ENCODE measurements at places on chromosomes 12 and 14. TPM values are rescaled to one million over a fixed set of nuclear protein-coding genes. Genes with fewer than 3 reads are reported as not detected.

DNA sequence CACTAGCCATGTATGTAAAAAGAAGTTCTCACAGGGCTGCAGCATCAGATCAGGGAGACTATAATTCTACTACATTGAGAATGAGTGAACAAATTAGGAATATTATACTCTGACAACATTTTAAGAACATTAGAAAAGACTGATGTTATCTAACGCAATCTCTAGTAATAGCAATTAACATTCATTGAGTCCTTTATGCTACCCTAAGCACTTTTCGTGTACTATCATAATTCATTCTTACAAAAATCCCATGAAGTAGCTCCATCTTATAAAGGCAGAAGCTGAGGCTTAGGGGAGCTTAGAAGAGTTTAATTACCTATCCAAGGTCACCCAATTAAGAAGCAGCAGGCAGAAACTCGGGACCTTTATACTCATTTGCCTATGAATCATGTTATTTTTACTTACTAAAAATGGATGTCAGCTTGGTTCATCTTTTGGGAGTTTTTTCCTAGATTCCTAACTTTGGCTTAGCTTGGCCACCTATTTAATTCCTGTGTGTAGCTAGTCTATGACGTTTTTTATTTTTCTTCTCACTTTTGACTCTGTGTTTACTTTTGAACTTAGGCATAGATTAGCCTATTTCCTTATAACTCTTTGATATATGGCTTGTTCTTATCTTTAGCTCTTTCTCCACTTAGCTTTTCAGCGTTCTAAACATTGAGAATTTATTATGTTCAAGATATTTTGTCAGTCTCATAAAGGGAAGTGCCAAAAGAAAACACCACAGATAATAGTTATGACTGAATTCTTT is 333.5 kb upstream of the DCN start:
- DNase-seq = no peak

GRCh38 chr12:109847142-109847735 is 14.0 kb upstream of the TRPV4 start:
- DNase-seq = no peak

- DNase-seq = no peak
These were observed 145.3 kb downstream of the CACNA1C start for GRCh38 chr12:2198005-2198501.

DNA sequence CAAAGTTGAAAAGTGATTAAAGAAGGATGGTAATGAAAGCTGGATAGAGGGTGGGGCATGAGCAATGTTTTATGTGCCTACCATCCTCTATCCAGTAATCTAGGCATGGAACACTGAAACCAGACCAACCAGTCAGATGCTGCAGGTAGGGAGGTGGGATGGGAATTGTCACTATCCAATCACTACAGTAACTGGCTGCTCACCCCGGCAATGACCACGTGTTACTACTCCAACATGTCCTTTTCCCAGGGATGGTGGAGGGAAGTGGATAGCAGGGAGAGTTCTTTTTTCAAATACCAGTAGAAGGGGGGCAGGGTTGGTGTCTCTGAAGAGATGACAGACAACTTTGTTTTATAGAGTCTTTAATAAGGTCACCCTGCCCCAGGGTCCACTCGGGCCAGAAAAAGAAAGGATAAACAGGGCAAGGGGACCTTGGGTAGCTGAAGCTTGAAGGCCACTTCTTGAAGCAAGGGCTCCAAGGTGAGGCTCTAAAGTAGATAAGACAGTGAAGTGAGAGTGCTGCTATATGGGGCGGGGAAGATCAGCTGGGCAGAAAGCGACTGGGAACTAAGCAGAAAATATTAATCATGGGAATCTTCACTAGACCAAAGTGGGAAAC is 14.7 kb upstream of the CDH24 start:
- DNase-seq = no peak

DNA sequence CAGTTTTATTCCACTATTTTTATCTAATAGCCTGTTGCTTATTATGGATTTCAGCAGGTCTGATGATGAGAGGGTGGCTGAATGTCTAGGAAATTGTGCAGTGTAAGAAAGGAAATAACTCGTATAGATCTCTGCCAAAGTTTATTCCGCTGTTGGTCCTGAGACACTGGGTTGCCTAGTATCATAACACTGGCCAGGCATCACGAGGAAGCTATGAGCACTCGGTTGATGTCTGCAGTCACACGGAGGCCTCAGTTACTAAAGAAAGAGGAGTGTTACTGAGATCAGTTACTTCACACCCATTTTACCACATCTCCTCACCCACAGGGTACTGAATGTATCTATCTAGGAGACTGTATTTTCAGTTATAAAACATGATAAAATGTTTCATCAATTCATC is 21.9 kb downstream of the BHLHE41 start:
- no peak for DNase-seq

- DNase-seq = no peak
These were observed 10.4 kb downstream of the SLC7A8 start for GRCh38 chr14:23173031-23173430.

DNA sequence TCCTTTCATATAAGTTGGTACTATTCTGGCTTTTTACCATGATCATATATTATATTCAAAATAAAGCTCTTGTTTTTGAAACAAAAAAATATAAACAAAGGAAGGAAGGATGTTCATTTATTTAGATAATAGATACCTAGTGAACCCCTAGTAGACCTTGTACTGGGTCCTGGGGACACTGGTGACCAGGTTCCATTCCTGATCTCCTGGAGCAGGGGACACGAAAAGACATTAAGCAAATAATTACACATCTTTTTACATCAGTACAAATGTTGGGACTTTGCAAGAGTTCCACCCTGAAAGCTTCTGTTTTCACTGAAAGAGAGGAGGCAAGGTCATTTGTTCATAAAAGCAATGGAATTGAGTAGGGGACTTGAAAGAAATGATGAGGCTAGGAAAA is 49.3 kb upstream of the SLC38A4 start:
- DNase-seq = no peak

DNA sequence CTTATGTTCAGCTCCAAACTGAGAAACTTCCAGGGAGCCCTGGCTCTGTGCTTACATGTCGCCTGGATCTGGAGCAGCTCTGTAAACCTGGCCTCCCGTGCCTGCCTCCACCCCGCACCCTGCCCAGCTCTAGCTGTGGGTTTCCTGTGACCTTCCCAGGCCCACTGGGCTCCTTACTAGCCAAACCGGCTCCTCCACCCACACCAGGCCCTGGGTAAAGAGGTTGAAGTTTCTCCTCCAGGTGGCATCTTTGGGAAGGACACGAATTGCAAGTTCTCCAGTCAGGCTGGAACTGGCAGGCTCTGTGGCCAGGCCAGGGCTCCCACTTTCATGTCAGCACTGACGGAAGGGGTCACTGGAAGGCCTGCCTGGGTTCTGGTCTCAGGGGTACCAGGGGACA is 60.9 kb upstream of the ZFP36L1 start:
- DNase-seq = no peak

- peak; percentile 84 for DNase-seq
These were observed 72.4 kb downstream of the RASSF3 start for GRCh38 chr12:64682572-64683277.

- no peak for DNase-seq
These were observed 36.2 kb downstream of the VDR start for GRCh38 chr12:47868552-47869031.

DNA sequence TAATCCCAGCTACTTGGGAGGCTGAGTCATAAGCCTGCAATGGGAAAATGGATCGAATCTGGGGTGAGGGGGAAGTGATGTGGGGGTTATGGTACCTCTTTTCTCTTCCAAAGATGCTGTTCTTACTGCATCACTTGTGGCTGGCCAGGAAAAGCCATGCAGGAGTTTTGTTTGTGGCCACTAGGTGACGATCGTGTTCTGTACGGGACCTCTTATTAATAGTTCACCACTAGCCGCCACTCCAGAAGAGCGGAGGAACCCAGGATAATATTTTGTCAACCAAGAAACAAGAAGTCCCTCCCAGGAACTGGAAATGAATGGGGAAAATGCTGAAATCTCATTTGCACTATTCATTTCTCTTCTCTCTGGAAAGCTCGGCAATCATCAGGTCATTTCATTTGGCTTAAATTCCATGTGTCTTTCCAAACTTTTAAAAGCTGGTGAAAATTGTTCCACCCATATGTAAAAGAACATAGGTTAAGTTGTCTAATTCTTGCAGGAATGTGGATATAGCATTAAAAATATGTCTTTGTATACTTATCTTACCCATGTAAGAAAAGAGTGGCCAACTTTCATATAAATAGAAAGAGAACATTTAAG is 8.9 kb downstream of the GPR65 start:
- peak; percentile 45 for DNase-seq

GRCh38 chr12:62128175-62128975 is 131.8 kb upstream of the USP15 start:
- DNase-seq = no peak

DNA sequence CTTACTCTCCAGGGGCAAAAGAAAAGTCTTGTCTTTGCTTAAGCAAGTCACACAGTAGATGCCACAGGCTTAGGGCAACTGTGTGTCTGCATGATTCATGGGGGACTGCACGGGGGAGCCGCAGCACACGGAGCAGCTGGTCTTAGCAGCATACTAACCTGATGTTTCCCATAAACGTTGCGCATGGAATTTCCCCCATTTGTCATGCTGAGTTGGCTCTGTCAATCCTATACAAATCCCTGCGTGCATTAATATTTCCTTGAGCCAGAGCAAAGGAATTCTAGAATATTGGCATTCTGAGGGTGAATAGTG is 71.2 kb downstream of the SAMD4A start:
- no peak for DNase-seq

- DNase-seq = no peak
These were observed 16.0 kb downstream of the ANKRD9 start for GRCh38 chr14:102493585-102493984.

DNA sequence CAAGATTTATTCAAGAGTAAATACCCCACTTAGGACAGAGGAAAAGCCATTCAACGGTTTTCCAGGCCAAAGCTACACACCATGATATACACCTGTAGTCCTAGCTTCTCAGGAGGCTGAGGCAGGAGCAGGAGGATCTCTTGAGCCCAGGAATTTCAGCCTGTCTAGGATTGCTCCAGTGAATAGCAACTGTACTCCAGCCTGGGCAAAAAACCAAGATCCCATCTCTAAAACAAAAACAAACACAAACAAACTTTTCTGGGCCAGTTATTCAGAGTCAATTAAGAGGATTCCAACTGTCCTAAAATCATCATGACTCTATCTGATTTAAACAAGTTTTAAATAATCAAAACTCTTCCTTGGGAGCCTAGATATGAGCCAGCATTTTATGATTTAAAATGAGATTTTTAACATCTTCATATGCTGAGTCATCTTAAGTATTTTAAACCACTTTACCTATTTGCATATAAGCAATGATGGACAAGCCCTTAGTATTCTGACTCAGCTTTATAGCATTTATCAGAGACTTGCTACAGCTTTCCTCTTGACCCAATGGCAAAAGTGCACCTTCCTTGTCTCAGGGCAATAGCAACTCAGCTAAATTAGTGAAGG is 77.1 kb downstream of the KCNMB4 start:
- peak; percentile 24 for DNase-seq

DNA sequence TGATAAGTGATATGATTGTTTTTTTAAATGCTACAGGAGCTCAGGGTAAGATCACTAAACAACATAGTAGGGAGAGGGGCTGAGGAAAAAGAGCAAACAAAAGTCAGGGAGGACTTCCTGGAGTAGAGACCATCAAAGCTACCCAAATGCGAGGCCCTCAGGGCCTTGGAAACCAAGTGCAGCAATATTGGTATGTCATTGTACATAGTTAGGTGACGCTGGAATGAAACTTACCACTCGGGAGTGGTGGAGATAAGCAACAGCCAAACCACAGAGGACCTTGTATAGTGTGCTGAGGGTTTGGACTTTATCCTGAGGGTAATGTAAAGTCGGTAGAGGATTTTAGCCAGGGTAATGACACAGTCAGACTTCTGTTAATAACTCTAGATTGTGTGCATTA is 13.8 kb downstream of the KITLG start:
- DNase-seq = no peak

DNA sequence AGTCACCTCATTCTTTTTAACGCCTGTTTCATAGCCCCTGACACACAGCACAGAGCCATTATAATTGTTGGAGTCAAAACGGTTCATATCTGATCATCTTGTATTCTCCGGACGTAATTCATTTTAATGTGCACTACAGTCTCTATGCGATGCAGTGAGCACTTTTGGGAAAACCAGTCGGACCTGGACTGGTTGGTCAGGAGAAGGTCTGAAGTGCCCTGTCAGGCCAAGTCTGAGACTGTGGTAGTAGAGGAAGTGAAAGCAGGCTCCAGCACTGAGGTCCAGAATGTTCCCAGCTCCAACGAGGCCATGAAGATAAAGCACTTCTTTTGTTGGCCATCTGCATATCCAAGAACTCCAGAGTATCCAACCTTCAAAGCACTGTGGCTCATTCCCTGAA is 117.1 kb upstream of the NCOR2 start:
- no peak for DNase-seq

- DNase-seq = no peak
These were observed 326.0 kb downstream of the RAD51B start for GRCh38 chr14:68145539-68145938.

DNA sequence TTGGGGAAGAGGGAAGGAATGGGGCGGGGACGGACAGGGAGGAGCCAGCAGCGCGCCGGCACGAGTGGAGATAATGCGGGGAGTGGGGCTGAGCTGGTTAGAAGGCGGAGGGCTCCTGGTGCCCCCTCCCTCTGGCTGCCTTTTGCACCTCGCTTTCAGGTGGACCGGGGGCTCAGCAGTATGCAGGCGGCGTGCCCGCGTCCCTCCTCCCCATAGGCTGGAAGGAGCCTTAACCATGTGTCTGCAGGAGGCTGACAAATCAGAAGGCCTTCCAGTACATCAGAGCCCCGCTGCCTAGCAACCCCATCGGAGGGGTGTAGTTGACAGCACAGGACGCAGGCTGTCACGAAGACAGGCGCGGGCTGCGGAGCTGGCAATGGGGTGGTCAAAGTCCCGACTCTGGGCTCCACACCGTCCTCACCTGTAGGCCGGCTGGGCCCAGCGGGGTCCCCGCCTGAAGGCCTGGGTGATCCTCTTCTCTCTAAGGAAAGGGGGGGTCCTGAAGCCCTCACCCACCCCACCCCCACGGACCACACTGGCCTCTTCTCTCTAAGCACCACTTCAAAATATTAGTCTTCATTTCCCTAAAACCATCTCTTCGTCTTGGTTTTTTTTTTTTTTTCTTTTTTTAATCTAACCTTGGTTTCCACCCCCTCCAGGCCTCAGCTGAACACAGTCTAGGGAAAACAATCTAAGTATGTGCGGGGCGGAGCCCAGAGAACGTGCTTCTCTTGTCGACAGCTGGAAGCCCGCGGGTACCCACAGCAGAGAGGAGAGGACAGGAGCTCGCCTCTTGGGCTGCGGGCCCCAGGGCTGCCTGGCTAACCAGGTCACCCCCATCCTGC is 44.5 kb downstream of the KDM2B start:
- DNase-seq = peak; percentile 89

MYO1H gene
- polyA plus RNA-seq = 0.27 TPM

CNTN1 gene
- polyA plus RNA-seq = 39.4 TPM

MAP3K9 gene
- 6.0 TPM for polyA plus RNA-seq

SRRM4 gene
- 0.48 TPM for polyA plus RNA-seq

GTF2A1 gene
- polyA plus RNA-seq = 35.2 TPM

MUCL1 gene
- polyA plus RNA-seq = not detected

GLT1D1 gene
- 4.1 TPM for polyA plus RNA-seq

BCL2L14 gene
- 0.73 TPM for polyA plus RNA-seq

CMA1 gene
- 0.45 TPM for polyA plus RNA-seq

NABP2 gene
- 22.8 TPM for polyA plus RNA-seq

RHOJ gene
- 54.9 TPM for polyA plus RNA-seq

DRAM1 gene
- polyA plus RNA-seq = 19.6 TPM

TBC1D30 gene
- polyA plus RNA-seq = 4.3 TPM

BDKRB2 gene
- polyA plus RNA-seq = 1.2 TPM

KRT3 gene
- polyA plus RNA-seq = not detected

INHBC gene
- 0.29 TPM for polyA plus RNA-seq
